ENCODE measurements at places on chromosomes 6 and 20.

GRCh38 chr6:13156381-13156780 is 172.0 kb downstream of the TBC1D7 start:
- no peak for DNase-seq

DNA sequence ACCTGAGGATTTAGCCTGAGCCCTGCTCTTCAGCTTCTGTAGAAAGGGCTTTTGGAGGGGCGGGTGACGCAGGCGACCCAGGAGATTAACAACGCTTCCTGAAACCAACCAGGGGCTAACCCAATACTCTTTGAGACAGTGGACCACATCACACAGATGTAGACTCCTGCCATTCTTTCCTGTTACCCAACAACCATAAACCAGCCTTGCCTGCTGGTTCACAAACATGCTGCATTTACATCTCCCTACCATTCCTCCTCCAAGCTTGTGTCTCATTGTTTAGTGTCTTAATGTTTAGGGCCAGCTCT is 28.3 kb downstream of the PPP1R16B start:
- no peak for DNase-seq

GRCh38 chr6:90277302-90278011 is 19.2 kb downstream of the BACH2 start:
- no peak for DNase-seq

- DNase-seq, result no peak
Measured at GRCh38 chr6:82182756-82183155, 64.8 kb downstream of the IBTK start.

- no peak for DNase-seq
Measured at GRCh38 chr6:106486236-106486635, 125.7 kb downstream of the CRYBG1 start.

GRCh38 chr20:47543006-47543431 is 41.3 kb downstream of the NCOA3 start:
- DNase-seq, result no peak

- DNase-seq, result peak; percentile 69
Measured at GRCh38 chr6:43723737-43724295, 36.2 kb upstream of the MRPS18A start.

DNA sequence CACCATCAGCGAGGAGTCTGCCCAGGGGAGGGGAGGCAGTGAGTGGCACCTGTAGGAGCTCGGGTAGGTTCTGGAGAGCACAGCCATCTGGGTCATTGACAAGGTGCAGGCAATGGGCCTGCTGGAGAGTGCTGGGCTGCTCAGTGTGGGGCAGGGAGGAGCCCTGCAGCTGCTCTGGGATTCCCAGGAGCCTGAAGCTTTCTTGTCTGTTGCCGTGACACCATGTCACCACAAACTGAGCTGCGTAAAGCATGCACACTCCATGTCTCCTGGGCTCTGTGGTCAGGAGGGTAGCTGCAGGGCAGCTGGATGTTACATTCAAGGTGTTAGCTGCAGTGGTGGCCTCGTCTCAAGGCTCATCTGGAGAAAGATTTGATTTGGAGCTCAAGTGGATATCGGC is 4.5 kb upstream of the SLC22A1 start:
- DNase-seq, result no peak

DNA sequence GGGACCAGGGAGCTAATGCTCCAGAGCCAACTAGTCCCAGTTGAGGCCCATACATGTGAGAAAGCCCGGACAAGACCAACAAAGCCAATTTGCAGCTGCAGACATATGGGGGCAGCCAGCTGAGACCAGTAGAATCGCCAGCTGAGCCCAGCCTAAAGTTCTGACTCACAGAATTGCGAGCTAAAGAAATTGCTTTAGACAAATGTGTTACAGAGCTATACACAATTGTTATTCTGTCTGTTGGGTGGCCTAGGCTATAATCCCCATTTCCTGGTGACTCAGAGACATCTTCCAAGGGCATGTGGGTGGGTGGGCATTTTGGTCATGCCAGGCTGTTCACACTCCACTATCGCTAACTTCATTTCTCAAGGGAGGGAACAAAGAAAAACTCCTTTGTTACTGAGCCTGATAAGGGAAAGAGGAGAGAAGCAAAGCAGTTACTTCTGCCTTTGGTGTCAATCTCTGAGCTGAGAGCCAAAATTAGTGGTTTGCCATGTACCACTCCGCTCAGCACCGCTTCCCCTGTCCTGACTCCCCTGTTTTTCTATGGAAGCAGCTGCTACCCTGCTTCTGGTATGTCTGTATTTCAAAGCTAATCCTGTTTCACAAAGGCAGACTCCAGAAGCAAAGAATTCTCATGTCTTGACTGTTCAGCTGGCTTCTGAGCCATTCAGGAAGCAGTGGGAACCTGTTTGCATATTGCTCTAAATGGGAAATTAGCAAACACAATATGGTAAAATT is 26.1 kb downstream of the SCP2D1 start:
- no peak for DNase-seq

- no peak for DNase-seq
Measured at GRCh38 chr20:22308934-22309333, 275.4 kb downstream of the FOXA2 start.

DNA sequence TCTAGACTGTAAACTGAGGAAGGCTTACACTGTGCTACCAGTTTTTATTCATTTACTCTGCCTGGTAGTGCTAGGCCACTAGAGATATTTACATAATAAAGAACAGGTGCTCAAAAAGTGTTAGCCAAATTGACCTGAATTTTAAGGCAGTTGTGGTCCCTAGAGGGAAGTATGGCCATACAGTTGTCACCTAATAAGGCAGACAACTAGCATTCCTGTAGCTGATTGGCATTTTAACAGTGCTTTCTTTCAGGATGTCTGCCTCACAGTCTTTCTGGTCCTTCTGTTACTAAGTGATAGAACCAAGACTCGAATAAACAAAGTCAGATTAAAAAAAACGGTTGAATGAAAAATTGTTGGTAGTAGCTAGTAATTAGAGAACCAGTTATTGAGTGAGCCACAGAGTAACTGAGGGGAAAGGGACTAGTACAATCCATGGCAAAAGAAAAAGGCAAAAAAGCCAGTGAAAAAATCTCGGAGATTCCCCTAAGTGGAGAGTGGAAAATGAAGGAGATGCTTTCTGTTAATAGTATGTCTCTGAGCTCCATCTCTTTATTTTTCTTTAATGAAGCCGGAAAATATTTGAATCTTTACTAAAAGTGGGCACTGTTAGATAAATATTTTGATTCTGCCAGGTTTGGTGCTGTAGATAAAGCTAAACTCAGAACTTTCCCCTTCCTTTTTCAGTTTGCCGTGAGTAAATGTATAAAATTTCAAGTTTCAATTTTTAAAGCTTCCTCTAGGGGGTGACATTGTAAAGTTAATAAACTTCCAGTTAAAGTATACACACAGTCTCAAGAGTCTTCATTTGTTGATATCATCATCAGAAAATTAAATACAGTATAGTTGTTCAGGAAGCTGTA is 9.1 kb downstream of the VTA1 start:
- DNase-seq, result no peak

- DNase-seq, result no peak
Measured at GRCh38 chr6:8085053-8085511, 17.3 kb downstream of the EEF1E1 start.

DNA sequence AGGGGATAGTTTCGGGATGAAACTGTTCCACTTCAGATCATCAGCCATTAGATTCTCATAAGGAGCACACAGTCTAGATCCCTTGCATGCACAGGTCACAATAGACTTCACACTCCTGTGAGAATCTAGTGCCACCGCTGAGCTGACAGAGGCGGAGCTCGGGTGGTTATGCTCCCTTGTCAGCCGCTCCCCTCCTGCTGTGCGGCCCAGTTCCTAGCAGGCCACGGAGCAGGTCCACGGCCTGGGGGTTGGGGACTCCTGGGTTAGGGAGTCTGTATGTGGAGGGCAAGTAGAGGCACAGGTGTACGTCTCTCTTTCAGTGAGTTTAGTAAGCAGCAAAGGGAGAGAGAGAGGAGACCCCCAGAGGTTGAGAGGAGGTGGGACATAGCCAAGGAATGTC is 30.5 kb upstream of the MDFI start:
- DNase-seq, result no peak

DNA sequence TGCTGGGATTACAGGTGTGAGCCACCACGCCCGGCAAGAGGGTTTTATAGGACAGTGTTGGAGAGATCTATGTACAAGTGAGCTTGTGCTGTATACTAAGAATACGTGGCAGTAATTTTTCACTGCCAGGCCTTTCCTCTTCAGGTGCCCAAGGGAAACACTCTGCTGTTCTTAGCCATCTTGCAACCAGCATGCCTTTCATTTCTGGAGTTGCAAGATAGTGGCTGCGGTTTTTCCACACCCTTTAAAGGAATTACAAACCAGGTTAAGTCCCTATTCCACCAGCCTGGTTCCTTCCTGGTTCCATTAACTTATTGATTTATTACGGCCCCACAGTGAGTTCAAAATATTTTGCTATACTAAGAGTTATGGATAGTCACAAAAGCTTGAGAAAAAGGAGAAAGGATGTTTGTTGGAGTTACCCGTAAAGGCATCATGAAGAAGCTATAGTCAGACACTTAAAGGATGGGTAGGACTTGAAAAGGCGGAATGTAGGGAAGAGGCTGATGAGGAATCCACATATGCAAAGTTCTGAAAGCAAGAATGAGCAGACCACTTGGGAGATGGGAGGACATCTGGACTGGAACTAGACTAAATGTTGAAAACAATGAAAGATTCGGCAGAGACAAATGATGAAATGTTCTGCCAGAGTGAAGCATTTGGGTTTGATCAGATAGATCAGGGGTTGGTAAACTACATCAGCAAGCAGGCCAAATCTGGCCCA is 61.4 kb upstream of the ASIP start:
- no peak for DNase-seq

DNA sequence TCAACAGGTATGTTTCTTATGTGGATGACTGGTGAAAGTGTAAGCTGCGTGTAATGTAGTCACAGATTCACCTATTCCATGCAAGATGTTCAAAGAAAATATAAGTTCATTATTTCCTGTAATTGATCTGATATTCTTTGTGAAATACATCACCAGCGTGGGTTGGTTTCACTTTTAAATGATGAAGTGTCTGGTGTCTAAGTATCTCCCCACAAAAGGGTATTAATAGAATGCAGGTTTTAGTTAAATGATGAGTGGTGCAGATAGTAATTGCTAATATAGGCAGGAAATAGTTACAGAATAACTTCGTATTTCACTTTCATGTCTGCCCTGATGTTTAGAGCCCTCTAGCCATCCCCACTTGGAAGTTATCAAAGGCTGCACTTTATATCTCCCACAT is 22.2 kb downstream of the PGBD1 start:
- DNase-seq, result no peak

- DNase-seq, result no peak
Measured at GRCh38 chr6:2542858-2543218, 207.9 kb downstream of the MYLK4 start.

DNA sequence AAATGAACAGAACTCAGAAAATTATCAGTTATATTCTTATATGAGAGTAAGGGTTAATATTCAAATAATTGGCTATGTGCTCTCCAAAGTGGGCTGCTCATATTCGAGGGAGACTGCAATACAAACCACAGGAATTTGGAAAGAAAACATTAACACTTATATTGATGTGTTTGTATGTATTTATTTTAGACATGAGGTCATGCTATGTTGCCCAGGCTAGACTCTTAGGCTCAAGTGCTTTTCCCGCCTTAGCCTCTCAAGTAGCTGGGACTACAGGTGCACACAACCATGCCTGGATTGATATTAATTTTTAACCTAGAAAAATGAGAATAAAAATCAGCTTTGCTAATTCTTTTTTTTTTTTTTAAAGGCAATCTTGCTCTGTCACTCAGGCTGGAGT is 35.0 kb downstream of the BTBD9 start:
- DNase-seq, result no peak

DNA sequence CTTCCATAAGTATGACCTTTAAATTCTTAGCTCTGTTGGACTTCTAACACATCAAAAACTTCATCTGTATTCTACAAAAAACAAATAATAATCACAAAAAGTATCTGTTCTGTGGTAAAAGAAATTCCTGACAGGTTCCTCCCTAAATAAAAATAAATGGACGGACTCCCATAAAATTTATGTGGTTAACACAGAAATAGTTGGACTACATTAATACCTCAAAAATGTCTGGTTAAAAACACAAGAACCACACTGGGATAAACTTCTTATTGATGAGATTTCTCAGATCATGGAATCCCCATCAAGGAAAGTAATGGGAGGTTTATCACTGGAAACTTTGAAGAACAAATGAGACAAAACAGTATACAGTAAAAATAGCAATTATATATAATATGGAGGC is 172.4 kb downstream of the MOXD1 start:
- no peak for DNase-seq

DNA sequence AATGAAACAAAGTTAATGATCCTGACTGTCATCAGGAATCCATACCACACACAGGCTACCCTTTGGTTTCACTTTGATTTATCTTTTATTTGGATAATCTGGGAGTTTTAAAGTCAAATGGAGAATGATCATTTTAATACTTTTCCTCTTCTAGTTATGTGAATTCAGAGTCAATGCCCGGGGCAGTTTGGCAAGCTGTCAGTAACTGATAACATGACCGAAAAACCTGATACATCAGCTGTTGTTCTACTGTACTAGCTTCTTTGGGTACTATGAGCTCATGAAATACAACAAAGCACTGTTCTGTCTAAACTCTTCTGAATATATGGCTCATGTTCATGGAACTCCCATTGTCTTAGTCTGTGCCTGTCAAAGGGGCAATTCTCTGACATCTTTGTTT is 30.2 kb downstream of the KLHL31 start:
- no peak for DNase-seq

DNA sequence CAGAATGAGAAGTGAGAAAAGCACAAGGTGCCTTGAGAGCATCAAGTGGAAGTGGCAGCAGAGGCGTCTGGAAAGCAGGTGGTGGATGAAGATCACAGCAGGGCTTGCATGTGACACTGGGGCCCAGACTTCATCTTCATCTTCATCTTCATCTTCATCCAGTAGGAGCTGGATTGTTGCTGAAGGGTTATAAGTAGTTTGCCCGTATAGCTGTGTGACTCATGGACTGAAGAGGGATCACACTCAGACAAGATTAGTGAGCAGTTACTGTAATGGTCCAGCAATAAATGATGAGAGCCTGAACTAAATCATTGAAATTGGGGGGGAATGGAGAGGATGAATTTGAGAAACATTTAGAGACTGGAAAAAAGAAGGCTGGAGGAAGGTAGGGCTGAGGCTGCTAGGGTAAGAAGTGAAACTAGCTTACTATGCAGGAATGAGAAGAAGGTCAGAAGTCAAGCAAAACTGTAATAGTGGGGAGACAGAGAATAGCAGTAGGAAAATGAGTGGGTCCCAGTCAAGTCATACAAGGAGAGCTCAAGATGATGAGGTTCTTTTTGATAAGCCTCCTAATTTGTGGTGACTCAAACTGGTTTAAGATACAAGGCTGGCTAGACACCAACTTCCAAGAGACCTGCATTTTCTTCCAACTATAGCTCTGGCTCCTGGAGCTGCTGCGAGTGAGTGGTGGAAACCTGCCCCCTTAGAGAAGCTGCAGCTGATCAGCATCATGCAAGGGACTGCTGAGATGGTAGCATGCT is 92.3 kb upstream of the BEND6 start:
- DNase-seq, result no peak

- DNase-seq, result no peak
Measured at GRCh38 chr6:20932284-20932683, 398.0 kb downstream of the CDKAL1 start.

Measured in 8988T (cell line).